ENCODE measurements at places on chromosomes 3 and 15.

DNA sequence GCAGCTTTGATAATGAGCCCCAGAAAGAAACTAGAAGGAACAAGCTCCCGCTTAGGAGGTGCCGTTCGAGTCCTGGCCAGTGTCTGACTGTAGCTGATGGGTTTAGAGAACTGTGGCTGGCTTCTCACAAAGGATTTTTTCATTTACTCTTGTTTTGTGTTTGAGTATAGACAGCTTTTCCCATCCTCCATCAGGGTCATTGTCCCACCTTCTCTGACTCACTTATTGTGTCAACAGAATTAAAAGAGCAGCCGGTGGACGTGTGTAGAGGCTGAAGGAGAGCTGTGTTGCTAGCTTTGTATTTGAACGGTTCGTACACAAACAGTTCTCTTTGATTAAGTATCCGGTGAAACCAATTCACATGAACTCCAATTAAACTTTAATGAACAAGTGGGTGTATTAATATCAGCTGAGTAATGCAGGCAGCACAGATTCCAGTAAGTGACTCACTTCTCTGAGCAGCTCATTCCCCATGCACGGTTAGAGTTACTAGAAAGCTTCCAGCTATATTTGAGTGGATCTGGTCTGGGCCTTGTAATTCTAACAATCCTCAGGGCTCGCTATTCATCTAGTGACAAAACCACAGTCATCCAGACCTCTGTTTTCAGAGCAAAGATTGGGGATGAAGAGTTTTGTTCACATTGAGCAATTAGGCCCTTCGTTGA, 141.0 kb downstream of the LPP start:
- peak; percentile 97 for DNase-seq

DNA sequence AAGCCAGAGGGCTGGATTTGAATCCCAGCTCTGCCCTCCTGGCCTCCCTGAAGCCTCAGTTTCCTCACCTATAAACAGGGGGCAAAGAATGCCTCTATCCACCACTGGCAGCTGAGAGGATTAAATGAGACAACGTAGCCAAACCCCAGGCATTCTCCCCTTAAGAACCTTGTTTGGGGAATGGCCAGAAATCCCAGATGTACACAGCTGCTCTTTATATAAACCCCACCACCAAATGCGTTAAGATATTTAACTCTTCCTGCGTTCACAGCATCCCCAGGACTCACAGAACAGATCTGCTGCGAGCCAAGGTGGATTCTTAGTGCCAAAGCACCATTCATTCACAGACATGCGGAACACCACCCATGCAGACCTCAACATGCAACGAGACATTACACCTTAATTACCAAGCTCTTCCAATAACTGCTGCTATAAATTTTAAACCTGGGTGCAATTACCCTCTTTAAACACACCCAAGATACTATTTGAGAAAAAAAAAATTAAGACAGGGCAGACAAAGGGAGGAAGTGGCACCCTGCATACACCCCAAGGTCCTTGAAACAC, 5.2 kb downstream of the TLE3 start:
- no peak for DNase-seq

DNA sequence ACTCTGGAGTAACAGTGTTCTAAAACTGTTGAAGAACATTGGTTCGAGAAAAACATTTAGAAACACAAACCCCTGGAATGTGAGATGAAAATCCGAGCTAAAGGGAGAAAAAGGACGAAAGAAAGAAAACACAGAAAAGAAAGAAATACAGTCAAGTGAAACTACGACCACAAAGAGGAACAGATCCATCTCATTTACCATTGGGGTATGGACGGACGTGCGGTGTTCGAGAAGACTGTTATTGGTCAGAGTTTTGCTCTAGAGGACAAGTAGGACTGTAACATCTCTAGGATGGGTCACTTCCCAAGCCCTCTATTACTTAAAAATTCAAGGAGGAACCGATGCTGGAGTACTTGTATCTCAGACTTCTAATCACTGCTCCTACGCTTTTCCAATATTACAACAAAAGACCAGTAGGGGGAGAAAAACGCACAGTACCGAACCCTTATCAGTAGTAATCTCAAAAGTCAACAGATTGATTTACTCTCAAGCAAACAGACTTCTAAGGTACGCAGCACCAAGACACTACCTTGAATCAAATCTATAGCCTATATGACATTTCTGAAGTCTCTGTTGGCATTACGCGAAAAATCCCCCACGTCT, 1.1 kb upstream of the PIK3CA start:
- DNase-seq, result peak; percentile 61

- DNase-seq, result peak; percentile 88
Observed at GRCh38 chr3:46127503-46127902, 80.6 kb downstream of the CCR1 start.

DNA sequence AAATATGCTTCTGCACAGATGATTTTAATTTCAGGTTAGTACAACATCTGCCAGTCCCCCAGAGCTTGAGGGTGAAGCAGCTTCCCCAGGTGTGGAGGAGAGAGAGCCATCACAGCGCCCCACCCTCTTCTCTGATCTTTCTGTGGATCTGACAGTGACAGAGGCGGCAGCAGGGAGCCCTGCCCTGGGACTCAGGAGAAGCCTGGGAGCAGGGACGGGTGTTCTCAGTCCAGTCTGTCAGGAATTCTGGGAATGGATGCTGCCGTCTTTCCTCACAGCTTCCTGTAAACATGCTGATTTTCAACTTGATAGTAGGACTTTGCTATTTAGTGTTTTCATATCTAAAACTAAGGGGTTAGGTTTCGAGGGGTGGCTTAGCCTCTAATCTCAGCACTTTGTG, 11.4 kb upstream of the RAB8B start:
- DNase-seq, result no peak

- no peak for DNase-seq
Observed at GRCh38 chr3:26118165-26118564, 328.3 kb downstream of the OXSM start.

DNA sequence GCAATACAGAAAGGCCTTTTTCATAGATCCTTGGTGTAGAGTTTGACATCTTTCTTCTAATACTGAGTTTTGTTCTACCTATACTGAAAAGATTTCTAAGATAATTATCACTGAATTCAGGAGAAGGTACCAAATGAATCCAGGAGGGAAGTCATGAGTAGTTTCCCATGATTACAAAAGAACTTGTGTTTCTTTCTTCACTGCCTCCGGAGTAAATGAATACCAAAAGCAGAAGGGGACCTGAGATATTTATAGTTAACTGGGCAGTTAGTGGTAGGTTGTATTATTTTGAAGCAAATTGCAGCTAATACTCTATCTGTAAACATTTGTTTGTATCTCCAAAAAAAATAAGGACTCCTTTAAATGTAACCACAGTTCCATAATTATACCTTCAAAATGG, 175.4 kb downstream of the SUCNR1 start:
- DNase-seq, result no peak

GRCh38 chr15:26565542-26565941, 207.3 kb downstream of the GABRB3 start:
- DNase-seq, result no peak

- no peak for DNase-seq
Observed at GRCh38 chr3:113057117-113057516, 66.3 kb downstream of the GTPBP8 start.

GRCh38 chr3:166663194-166663593, 716.9 kb downstream of the ZBBX start:
- peak; percentile 9 for DNase-seq

DNA sequence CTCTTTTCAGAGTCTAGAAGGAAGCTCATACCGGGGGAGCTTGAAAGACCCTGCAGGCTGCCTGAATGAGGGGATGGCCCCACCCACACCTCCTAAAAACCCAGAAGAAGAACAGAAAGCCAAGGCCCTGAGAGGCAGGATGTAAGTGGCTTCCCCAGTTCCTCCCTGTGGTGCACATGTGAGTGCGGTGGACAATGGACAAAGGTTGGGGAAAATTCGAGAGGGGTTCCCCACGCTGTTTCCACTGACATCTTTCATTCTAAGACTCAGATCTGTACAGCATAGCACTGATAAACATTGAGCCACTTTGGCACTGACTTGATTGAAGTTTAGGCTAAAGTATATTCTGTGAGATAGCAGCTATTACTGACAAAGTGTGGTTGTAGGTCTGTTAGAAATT, 79.5 kb upstream of the UMPS start:
- no peak for DNase-seq
